IMR-90 (cell line): ENCODE measurements at places on chromosomes 12 and 14. TPM values are rescaled to one million over a fixed set of nuclear protein-coding genes. Genes with fewer than 3 reads are reported as not detected.
A peak's percentile ranks its signal among the peaks of the same experiment; 100 is the strongest.

The RHOJ gene
- total RNA-seq = 7.8 and 9.5 TPM in 2 replicates

The STAT6 gene
- total RNA-seq = 38.9 and 43.4 TPM in 2 replicates

The GDF11 gene
- total RNA-seq = 2.2 and 2.7 TPM in 2 replicates

The AKAP5 gene
- total RNA-seq = 0.72 and 1.4 TPM in 2 replicates

GRCh38 chr14:77243853-77244252 is 27.2 kb downstream of the NGB start:
- no peak for DNase-seq

The TMCC3 gene
- total RNA-seq = 0.28 and 0.36 TPM in 2 replicates

The ARHGEF25 gene
- total RNA-seq = 6.3 and 7.8 TPM in 2 replicates

DNA sequence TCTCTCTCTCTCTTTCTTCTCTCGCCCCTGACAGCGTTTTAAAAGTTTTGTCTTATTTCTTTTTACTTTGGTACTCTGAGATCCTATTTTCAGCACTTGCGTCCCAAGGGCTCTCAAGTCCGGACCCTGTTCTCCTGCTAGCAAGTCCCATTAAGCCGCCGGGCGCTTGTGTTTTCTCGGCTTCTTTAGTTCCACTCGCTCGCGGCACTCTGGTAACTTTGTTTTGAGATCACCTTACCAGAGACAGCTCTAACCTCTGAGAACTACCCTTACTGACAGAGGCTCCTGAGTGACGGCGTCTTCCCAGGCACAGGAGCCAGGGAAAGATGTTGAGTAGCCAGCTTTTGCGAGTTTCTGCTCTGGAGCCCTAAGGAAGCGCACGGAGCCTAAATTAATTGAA is 2.7 kb upstream of the MYF5 start:
- DNase-seq = peak; percentile 14

- peak; percentile 71 for DNase-seq
Observed at GRCh38 chr14:89848165-89848564, 106.4 kb downstream of the EFCAB11 start.

The GSKIP gene
- total RNA-seq = 22.0 and 34.7 TPM in 2 replicates

DNA sequence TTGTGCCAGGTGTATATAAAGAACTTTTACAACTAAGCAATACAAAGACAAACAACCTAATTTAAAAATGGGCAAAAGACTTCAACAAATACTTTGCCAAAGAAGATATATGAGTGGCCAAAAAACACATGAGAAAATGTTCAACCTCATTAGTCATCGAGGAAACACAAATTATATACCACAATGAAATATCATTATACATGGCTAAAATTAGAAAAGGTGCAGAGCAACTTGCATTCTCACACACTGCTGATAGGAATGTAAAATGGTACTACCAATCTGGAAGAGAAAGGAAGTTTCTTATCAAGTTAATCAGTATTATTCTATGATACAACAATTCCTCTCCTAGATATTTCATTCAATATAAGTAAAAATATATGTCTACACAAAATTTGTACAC is 131.6 kb upstream of the FRMD6 start:
- no peak for DNase-seq

GRCh38 chr14:23877538-23878180 is 75.9 kb upstream of the DHRS4 start:
- DNase-seq = no peak

DNA sequence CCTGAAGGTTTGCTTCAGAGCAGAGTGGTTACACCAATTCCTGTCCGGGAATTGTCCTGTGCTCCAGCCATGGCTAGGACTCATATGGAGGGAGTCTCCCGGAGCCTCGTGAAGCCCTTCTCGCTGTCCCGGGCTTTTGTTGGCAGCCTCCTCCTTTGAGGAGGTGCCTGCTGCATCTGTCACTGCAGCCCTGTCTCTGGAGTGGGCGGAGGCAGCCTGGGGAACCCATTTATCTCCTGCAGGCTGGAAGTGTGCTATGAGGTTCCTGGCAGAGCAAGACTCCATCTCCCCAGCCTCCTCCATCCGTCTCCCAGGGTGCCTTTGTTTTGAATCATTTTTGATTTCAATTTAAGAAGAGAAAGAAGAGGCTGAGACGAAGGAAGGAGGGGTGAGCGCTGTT is 355.3 kb downstream of the GLT1D1 start:
- no peak for DNase-seq

GRCh38 chr14:85960756-85961155 is 430.8 kb downstream of the FLRT2 start:
- DNase-seq = no peak

- no peak for DNase-seq
Observed at GRCh38 chr14:100056431-100056830, 8.8 kb upstream of the EVL start.

The ALKBH2 gene
- 14.9 and 18.3 TPM in 2 replicates for total RNA-seq

The HELB gene
- total RNA-seq = 2.9 and 3.6 TPM in 2 replicates

DNA sequence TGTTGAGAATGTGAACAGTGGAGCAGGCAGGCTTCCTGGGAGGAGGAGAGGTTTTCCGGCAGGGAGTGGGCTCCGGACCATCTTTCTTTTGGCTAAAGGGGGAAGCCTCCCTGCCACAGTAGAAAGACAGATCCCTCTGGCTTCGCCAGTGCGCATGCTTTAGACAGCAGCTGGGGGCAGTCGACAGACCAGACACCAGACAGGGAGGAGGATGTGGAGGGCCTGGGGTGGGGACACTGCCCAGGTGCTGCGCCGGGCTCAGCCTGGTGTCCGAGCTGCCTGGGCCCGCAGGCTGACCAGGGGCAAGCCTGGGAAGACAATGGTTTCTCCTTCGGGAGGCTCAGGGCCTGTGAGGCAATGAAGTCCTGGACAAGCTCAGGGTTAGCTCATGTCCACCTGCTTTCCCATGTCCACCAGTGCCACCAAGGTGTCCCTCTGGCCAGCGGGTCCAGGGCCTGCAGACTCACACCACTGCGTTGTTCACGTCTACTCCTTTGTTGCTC is 67.3 kb downstream of the PRIMA1 start:
- no peak for DNase-seq

The EXOC3L4 gene
- total RNA-seq = not detected in 2 replicates

The PTPRR gene
- 0.18 and 0.28 TPM in 2 replicates for total RNA-seq

The SLC4A8 gene
- total RNA-seq = 4.4 and 5.2 TPM in 2 replicates

The RHEBL1 gene
- total RNA-seq = 0.56 and 0.72 TPM in 2 replicates

DNA sequence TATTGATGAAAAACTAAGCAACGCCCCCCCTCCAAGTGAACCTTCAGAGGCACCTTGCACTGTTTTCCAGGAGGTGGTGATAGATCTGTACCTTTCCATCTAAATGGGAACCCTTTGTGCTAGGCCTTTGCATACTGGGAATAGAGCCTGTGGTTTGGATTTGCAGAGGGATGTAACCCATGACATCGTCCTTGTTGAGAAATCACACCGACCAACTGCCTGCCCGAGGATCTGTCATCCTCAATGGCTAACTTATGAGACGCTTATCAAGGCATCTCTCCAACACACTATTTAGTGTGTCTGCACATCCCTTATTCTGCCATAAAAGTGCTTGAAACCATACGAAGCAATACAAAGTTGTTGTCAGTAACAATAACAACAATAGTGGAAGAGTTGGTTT is 22.9 kb downstream of the NTN4 start:
- peak; percentile 59 for DNase-seq

GRCh38 chr14:21278632-21279031 is 1.3 kb upstream of the RPGRIP1 start:
- no peak for DNase-seq

The OTOGL gene
- total RNA-seq = 0.18 and 0.28 TPM in 2 replicates

The KRT75 gene
- total RNA-seq = not detected in 2 replicates

The DAZAP2 gene
- total RNA-seq = 62.2 and 77.2 TPM in 2 replicates

GRCh38 chr14:101077481-101078074 is 174.1 kb upstream of the RTL1 start:
- DNase-seq = peak; percentile 33

GRCh38 chr12:66041651-66042363 is 88.7 kb downstream of the LLPH start:
- DNase-seq = no peak

GRCh38 chr12:127272864-127273263 is 994.1 kb upstream of the TMEM132C start:
- peak; percentile 90 for DNase-seq

DNA sequence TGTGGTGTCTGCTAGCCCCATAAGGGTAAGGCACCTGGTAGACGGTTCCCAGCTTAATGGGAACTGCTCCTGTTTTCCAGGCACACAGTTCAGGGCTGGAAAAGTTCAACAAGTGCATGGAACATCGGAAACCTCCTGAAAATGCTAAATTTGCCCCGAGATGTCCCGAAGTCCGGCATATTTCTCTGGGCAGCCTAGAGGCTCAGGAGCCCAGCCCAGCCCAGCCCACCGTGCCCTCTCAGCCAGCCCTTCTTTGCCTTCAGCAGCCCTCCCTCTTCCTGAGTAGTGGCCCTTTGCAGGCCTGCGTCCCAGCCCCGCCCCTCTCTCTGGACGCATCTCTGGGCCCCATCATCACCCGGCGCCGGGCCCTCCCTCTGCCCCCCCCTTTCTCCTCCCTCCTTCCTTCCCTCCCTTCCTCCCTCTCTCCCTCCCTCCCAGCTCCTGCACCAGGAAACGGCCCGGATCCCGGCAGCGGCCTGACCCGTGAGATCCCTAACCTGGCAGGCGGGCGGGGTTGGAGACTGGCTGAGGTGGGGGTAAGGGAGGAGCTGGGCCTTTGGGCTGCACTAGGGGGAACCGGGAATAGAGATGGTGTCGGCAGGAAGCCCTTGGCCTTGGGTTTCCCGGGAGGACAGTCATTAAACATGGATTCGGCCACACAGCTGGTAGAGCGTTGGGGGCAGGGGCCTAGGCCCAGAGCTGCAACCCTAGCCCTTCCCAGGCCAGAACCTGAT is at the start of gene BCL2L2:
BCL2L2 (plus strand) TSS at position 422 of the 734 bp plus-strand sequence. CDS start 935 bp downstream, outside the sequence.
- peak; percentile 84 for DNase-seq

DNA sequence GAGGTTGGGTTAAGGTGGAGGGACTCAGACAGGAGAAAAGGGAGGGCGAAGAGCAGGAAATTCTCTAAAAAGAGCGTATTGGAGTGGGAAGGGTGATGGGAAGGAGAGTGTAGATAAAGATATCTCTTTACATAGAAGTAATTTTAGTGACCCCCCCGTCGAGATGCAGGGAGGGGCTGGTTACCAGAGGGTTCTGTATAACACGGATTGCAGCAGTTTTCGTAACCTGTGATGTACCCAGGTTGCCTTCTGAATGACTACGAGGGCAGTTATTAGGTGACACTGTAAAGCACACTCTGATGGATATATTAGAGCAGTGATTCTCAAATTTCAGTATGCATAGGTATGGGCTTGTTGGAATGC is 443 bp downstream of the DNAL1 start:
- no peak for DNase-seq

The JDP2 gene
- total RNA-seq = 35.7 and 38.9 TPM in 2 replicates

The CCDC38 gene
- not detected in 2 replicates for total RNA-seq

The SMIM41 gene
- total RNA-seq = not detected in 2 replicates

DNA sequence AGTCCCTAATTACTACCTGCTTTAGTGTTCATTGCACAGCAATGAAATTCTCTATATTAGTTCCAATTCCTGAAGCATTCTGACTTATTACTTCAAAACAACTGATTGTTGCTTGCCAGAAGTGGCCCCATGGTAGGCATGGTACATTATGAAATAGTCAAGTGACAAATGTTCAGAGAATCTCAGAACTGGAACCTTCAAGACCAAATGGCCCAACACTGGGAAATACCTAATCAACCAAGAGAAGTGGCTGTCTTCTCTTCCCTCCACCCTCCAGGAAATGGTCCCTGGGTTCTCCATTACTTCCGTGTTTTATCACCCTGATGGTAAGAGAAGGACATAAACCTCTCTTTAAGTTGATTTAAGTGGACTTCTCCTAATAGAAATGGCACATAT is 49.9 kb downstream of the ITPR2 start:
- DNase-seq = no peak

GRCh38 chr12:15435597-15435996 is 113.3 kb downstream of the PTPRO start:
- peak; percentile 9 for DNase-seq

DNA sequence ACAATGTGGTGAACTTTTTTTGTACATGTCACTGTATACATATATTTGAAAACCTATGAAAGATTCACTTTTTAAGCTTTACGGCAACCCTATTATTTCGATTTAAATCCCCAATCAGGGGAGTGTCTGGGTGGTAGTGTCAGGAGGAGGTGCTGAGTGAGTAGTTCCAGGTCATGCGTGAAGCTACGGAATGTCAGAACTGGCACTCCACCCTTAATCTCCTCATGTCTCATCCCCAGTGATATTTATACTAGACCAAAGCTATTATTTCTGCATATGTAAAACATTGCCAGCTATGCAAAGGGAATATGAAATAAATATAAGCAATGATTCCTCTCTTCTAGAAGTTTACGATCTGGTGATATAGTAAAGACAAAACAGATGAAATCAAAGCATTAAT is 12.3 kb downstream of the NR1H4 start:
- DNase-seq = no peak

GRCh38 chr12:23001487-23001886 is 376.5 kb downstream of the ETNK1 start:
- no peak for DNase-seq

- peak; percentile 35 for DNase-seq
Observed at GRCh38 chr12:49985981-49986380, 13.2 kb downstream of the AQP6 start.

DNA sequence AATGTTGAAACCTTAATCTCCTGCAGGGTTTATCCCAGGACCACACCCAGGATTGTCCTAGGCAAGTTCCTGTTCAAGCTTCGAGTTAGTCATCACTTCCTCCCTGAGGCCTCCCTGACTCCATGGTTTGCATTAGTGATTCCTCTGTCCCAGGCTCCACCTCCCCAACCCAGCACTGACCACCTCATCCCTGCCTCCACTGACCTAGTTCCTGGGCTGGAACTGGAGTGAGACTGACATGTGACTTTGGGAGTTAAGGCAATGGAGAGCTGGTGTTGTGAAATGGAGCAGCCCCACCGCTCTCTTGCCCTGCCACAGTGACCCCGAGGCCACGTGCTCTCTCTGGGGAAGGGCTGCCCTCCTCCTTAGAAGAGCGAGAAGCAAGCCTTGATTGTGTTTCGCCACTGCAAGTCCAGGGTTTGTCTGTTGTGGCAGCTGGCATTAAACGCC is 15.8 kb upstream of the DTX1 start:
- DNase-seq = peak; percentile 43

GRCh38 chr14:58002618-58003017 is 136.7 kb upstream of the SLC35F4 start:
- DNase-seq = no peak

The SLC39A5 gene
- not detected in 2 replicates for total RNA-seq

The SLC25A47 gene
- not detected in 2 replicates for total RNA-seq

The SLC38A6 gene
- total RNA-seq = 18.3 and 38.9 TPM in 2 replicates

The SMCO2 gene
- total RNA-seq = not detected in 2 replicates

- DNase-seq = no peak
Observed at GRCh38 chr12:94769047-94769420, 118.7 kb upstream of the TMCC3 start.

The DPF3 gene
- total RNA-seq = 32.8 and 48.9 TPM in 2 replicates

The DCAF5 gene
- 12.2 and 17.6 TPM in 2 replicates for total RNA-seq

DNA sequence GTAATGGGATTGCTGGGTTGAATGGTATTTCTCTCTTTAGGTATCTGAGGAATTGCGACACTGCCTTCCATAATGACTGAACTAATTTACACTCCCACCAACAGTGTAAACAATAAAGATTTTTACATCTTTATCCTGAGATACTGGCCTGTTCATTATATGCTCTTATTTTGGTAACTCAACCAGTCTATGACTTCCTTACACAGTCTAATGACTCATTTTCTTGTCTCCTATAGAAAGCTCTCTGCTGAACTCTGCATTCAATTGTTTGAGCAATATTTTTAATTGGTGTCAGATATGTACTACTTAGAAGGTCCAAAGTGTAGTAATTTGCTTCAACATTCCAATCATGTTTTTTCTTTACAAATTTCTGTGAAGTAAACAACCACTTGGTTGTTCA is 1351.8 kb downstream of the FSCB start:
- no peak for DNase-seq
